Neuronal stem cell (in vitro differentiated cells): ENCODE measurements at places on chromosomes 4 and X.

GRCh38 chrX:19647731-19648588, 132.7 kb upstream of the MAP3K15 start:
- no peak for DNase-seq

DNA sequence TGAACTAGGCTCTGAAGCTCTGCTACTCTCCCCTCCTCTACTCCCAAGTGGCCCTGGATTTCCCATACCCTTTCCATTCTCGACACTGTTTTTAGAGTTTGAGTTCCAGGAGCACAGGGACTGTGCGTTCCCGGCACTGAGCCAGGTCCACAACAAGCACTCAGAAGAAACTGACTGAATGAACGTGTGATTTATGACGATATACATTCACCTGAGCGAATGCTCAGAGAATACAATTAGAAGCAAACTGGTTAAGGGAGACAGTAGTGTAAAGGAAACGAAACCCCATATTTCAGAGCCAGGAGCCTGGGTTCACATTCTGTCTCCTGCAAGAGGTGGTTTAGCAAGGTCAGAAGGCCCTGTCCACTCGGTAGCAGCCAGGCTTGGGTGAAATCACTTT, 1.4 kb upstream of the KIAA0232 start:
- DNase-seq: no peak

DNA sequence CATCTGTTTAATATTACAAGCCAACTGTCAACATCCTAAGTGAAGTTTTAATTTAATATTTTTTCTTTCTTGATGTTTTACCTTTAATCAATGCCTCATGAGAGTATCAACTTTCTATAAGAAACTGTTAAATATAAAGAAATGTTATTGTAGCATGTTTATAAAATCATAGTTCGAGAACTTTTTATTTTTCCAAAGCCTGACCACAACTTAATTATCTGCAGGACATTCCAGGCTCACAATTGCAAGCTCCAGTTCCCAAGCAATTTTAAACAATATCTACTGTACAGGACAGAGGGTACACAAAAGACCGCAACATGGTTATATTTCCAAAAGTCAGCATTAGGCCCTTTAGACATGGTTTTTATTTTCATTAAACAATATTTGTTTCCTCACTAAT, 20.1 kb downstream of the STX18 start:
- no peak for DNase-seq

GRCh38 chrX:100650841-100651240, 6.8 kb downstream of the SRPX2 start:
- no peak for DNase-seq

DNA sequence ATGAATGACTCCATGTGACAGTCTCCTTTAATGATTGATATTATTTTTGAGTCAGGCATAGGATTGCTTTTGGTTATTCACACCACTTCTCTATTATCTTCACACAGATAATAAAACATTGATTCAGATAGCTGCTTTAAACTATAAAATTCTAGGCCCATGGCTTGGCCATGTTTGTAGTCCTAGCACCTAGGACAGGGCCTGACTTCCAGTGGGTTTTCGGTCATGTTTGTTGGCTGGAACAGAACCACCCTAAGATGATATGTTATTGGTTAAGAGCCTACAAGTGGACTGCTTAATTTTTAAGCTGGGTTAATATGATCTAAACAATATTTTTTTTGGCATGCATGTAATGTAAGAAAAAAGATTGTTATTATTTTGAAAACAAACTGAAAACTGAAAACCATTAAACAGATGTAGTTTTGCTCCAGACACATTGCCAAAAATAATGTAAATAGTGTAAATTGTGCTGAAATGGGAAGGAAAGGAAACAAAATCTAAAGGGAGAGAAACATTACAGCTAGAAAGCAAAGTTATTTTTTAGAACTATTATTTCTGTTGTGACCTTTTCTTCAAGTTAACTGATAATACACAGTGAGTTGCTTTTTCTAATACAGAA, 98.0 kb downstream of the FRAS1 start:
- no peak for DNase-seq

DNA sequence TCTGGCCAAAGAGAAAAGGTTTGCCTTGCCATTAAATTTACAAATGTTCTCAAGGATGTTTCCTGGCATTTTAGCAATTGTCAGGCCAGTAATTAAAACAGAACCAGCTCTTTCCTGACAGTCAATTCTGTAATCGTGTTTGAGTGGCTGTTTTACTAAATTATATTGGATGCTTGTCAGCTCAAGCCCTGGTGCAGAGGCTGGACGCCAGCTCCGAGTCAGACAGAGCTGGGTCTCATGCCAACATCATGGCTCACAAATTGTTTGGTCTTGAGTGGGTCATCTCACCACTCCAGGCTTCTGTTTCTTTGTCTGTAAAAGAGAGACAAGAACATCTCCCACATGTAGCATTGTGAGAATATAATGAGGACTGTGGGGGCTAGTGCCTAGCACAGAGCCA, 190.3 kb upstream of the PSAPL1 start:
- no peak for DNase-seq
